ENCODE measurements at places on chromosomes 6 and 20. TPM values are rescaled to one million over a fixed set of nuclear protein-coding genes. Genes with fewer than 3 reads are reported as not detected.
A peak's percentile ranks its signal among the peaks of the same experiment; 100 is the strongest.

DNA sequence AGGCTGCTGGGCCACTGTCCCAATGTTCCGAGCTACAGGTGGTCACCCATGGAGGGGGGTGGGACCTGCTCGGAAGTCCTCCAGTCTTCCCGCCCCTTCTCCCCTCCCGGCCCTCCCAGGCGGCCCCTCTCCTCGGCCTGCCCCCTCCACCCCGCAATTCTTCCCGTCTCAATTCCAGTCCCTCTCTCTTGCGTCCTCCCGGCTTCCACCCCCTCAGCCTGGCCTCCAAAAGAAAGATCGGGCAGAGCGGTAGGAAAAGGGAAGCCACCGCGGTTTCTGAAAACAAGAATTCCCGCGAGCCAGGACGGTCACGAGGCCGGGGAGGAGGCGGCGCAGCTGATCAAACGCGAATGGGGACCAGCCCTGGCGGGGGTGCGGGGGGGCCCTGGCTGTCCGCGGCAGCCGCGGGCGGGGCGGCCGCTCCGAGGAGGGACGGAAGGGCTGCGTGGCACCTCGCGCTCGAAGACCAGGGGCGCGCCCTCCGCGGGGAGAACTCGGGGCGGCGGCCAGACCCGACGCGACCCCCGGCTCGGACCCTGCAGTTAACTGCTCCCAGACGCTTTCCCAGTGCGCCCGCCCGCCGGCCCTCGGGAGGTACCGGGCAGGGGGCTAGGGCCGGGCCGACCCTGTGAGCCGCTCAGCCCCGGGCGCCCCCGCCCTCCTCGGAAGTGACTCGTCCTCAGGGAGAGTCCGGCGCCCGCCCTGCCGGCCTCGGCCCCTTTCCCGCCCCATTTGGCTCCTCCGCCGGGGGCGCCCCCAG, 1.0 kb downstream of the PXDC1 start:
- peak; percentile 93 for DNase-seq
- peaks cover 10% of the 10 kb centered on the region for H3K36me3 ChIP-seq
- peaks cover 58% of the 10 kb centered on the region for H3K4me1 ChIP-seq
- no peaks in the 10 kb centered on the region for H3K27me3 ChIP-seq

GRCh38 chr6:105664931-105665330, 262.0 kb upstream of the PREP start:
- DNase-seq = no peak
- H3K27ac ChIP-seq = no peak overlapping the region
- H3K4me1 ChIP-seq = peaks cover 5% of the 10 kb centered on the region
- H3K36me3 ChIP-seq = no peaks in the 10 kb centered on the region

GRCh38 chr6:116064666-116065065, 4.0 kb upstream of the FRK start:
- no peak for DNase-seq
- H3K36me3 ChIP-seq = no peaks in the 10 kb centered on the region
- H3K4me3 ChIP-seq = no peak overlapping the region
- H3K27ac ChIP-seq = no peak overlapping the region
- H3K4me1 ChIP-seq = peaks cover 2% of the 10 kb centered on the region

GRCh38 chr6:62923728-62924127, 287.5 kb upstream of the FKBP1C start:
- H3K36me3 ChIP-seq = no peaks in the 10 kb centered on the region
- no peaks in the 10 kb centered on the region for H3K4me1 ChIP-seq
- no peaks in the 10 kb centered on the region for H3K27me3 ChIP-seq
- H3K4me3 ChIP-seq = no peak overlapping the region
- H3K27ac ChIP-seq = no peak overlapping the region
- no peak for DNase-seq

DNA sequence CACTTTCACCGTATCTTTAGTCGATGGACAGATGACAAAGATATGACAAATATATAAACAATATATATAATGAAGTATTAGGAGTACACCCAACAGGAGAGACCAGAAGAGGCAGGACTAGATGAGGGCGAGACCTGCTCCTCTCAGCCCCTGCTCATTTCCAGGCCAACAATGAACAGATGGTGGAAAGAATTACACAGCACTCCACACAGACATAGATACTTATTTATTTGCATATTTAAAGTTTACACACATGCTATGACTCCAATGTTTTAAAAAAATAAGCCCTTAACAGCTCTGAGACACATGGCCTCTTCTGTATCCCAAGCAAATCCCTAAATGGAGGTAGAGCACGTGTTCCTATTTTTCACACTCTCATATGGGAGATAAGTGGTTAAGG, 10.4 kb downstream of the FAM210B start:
- H3K4me1 ChIP-seq = peaks cover 2% of the 10 kb centered on the region
- no peaks in the 10 kb centered on the region for H3K27me3 ChIP-seq
- H3K27ac ChIP-seq = no peak overlapping the region
- no peak for DNase-seq

DNA sequence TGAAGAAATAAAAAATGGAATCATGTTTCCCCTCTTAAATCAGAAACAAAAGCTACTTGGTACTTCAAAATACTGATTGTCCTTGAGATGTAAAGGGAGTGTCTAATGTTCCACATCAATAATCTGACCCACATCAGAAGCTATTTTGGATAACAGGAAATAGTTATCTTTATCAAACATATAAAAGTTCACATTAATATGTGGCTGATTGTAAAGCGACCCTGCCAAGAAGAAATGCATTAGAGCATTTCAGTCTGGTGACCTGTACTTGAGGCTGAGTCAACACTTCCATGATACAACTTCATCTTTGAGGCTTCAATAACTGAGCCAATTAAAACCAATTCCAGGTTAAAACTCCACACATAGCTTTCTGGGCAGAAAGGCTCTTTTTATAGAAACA, 31.8 kb downstream of the SYNE1 start:
- H3K36me3 ChIP-seq = no peaks in the 10 kb centered on the region
- no peaks in the 10 kb centered on the region for H3K4me1 ChIP-seq
- no peaks in the 10 kb centered on the region for H3K27me3 ChIP-seq
- no peak overlapping the region for H3K27ac ChIP-seq

GRCh38 chr6:27888566-27888965, 23.6 kb downstream of the OR2B2 start:
- no peak overlapping the region for H3K4me3 ChIP-seq
- H3K27me3 ChIP-seq = no peaks in the 10 kb centered on the region
- DNase-seq = no peak

DNA sequence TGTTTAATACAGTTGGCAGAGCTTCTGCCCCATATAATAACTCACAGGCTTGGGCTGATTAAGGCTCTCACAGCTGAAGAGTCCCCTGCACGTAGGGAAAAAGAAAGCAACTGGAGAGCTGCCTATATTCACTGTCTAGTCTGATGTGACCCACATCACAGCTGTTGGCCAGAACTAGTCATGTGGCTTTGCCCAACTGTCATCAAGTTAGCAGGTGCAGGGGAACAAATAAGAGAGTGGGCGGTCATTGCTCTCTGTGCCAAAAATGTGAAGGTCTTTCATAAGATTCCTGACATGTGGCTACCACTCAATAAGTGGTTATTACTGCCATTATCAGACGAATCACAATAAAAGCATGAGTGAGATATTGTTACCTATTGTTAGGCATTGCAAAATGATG, 665.2 kb downstream of the DOK5 start:
- peaks cover 3% of the 10 kb centered on the region for H3K4me1 ChIP-seq
- H3K4me3 ChIP-seq = no peak overlapping the region
- H3K36me3 ChIP-seq = no peaks in the 10 kb centered on the region
- peak overlapping the region; percentile 16 for H3K27ac ChIP-seq
- DNase-seq = peak; percentile 85
- H3K27me3 ChIP-seq = no peaks in the 10 kb centered on the region

GRCh38 chr6:125918681-125919566, 37.6 kb upstream of the HINT3 start:
- peak overlapping the region; percentile 60 for H3K27ac ChIP-seq
- DNase-seq = peak; percentile 90
- H3K27me3 ChIP-seq = no peaks in the 10 kb centered on the region
- H3K36me3 ChIP-seq = peaks cover 11% of the 10 kb centered on the region

DNA sequence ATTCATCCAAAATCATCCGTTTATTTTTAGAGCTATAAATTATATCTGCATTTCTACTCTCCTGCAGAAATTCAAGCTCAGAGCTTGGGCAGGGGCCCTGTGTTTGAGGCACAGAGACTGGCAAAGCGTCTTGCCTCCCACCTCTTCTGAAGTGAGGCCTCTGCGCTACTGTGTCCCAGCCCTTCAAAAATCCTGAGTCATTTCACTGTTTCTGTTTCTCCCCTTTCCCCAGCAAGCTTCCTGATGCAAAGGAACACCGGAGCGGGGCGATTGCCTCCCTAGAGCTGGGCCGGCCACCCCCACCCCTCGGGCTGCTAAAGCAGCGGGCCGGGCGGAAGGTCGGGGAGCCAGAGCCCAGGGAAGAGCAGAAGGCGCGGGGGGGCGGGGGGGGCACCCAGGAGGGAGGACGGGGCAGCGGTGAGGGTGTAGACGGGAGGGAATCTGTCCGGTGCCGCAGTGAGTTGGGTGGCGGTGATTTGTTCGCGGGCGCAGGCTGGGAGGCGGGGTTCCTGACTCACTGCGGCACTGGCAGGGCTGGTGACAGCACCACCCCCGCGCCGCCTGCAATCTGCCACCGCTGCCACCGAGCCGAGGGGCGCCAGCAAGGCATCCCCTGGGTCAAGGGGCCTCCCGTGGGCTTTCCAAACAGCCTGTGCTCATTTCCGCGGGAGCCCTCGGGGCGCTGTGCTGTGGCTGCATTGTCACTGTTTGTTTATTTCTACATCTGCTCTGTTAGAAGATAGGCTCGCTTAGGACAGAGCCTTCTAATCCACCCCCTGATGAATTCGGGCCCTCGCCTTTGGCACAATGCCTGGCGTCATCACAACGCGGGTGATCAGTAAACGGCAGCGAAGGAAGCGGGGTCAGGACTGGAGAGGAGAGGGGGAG, 46.5 kb upstream of the SNAP25 start:
- H3K27ac ChIP-seq = no peak overlapping the region
- peaks cover 15% of the 10 kb centered on the region for H3K27me3 ChIP-seq
- peaks cover 6% of the 10 kb centered on the region for H3K4me1 ChIP-seq

GRCh38 chr6:125746731-125747588, 2.5 kb upstream of the HEY2 start:
- H3K4me1 ChIP-seq = peaks cover 23% of the 10 kb centered on the region
- no peaks in the 10 kb centered on the region for H3K36me3 ChIP-seq
- DNase-seq = peak; percentile 84

- no peaks in the 10 kb centered on the region for H3K27me3 ChIP-seq
- DNase-seq = no peak
- no peak overlapping the region for H3K27ac ChIP-seq
- peaks cover 49% of the 10 kb centered on the region for H3K36me3 ChIP-seq
- peaks cover 4% of the 10 kb centered on the region for H3K4me1 ChIP-seq
- H3K4me3 ChIP-seq = no peak overlapping the region
Measured at GRCh38 chr6:37321516-37322415, 32.0 kb upstream of the RNF8 start.

DNA sequence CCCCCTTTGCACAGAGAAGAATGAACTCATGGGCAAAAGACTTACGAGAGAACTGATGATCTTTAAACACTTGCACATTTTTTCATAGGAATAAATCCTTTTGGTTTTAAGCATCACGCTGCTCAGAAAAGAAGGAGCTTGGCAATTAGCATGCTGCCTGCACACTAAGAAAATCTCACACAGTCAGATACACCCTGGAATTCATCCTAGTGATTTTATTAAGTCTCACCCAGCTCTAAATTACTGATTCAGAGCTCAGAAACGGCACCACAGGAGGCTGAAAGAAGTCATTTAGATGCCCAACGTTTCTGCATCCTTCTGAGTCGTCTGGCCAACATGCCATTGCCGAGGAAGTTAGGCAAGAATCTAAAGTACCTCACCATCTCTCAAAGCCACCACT, 18.0 kb upstream of the NRSN1 start:
- no peak for DNase-seq
- H3K27me3 ChIP-seq = peaks cover 2% of the 10 kb centered on the region
- H3K36me3 ChIP-seq = no peaks in the 10 kb centered on the region
- no peak overlapping the region for H3K4me3 ChIP-seq
- no peak overlapping the region for H3K27ac ChIP-seq
- no peaks in the 10 kb centered on the region for H3K4me1 ChIP-seq

GRCh38 chr6:139625081-139625939, 250.9 kb upstream of the CITED2 start:
- no peak overlapping the region for H3K27ac ChIP-seq
- H3K36me3 ChIP-seq = no peaks in the 10 kb centered on the region
- no peaks in the 10 kb centered on the region for H3K4me1 ChIP-seq
- H3K27me3 ChIP-seq = no peaks in the 10 kb centered on the region
- H3K4me3 ChIP-seq = no peak overlapping the region

DNA sequence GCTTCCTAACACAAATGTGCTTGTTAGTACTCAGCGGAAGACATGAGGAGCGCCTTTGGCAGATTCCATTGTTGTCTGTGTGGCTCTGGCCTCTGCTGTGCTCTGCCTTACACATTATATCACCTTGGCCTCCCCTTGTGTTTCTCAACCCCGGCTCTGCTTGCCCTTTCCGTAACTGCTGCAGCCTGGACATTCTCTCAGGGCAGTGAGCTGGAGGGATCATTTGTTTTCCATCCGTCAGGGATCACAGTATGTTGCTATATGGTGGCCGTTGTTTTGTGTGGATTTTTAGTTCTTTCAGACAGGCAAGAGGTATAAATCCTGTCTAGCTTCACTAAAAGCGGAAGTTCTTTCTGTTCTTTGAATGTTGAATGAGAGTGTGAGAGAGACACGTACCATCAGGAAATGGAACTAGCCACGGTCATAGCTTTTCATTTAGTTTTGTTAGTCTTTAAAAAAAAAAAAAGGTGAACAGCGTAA, 175.1 kb downstream of the JARID2 start:
- H3K4me1 ChIP-seq = no peaks in the 10 kb centered on the region
- H3K27me3 ChIP-seq = no peaks in the 10 kb centered on the region
- H3K27ac ChIP-seq = peak overlapping the region; percentile 7
- H3K36me3 ChIP-seq = no peaks in the 10 kb centered on the region
- H3K4me3 ChIP-seq = no peak overlapping the region
- no peak for DNase-seq

GRCh38 chr6:36120539-36120938, 9.8 kb upstream of the MAPK13 start:
- H3K27ac ChIP-seq = peak overlapping the region; percentile 4
- no peak overlapping the region for H3K4me3 ChIP-seq
- peaks cover 9% of the 10 kb centered on the region for H3K4me1 ChIP-seq
- no peaks in the 10 kb centered on the region for H3K27me3 ChIP-seq
- peaks cover 7% of the 10 kb centered on the region for H3K36me3 ChIP-seq

- no peaks in the 10 kb centered on the region for H3K36me3 ChIP-seq
- no peaks in the 10 kb centered on the region for H3K4me1 ChIP-seq
- H3K4me3 ChIP-seq = no peak overlapping the region
- DNase-seq = no peak
Measured at GRCh38 chr20:58965270-58966064, 15.6 kb upstream of the NELFCD start.

DNA sequence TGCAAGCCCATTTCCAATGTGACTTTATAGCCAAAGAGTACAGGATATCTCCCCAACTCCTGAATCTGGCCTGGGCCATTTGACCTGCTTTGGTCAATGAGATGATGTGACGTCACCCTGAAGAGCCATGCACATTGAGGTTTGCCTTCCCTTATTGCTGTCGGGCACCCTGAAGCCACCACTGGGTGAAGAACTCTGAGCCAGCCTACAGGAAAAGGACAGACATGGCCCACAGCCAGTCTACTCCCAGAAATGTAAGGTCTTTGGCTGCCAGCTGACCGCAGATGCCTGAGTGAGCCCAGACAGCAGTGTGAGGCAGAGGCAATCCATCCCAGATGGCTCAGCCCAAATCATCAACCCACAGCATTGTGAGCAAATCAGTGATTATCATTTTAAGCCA, 3.7 kb upstream of the SYNDIG1 start:
- H3K36me3 ChIP-seq = no peaks in the 10 kb centered on the region
- peaks cover 42% of the 10 kb centered on the region for H3K4me1 ChIP-seq
- H3K27me3 ChIP-seq = peaks cover 27% of the 10 kb centered on the region
- H3K4me3 ChIP-seq = no peak overlapping the region
- DNase-seq = peak; percentile 67

CHRNA4 gene
- polyA plus RNA-seq = 0.44 TPM

MEI4 gene
- polyA plus RNA-seq = 0.04 TPM

STMND1 gene
- 0.20 TPM for polyA plus RNA-seq

DYNLT2 gene
- 2.9 TPM for polyA plus RNA-seq

PRR18 gene
- 0.75 TPM for polyA plus RNA-seq

GPR31 gene
- not detected for polyA plus RNA-seq
